ENCODE measurements at places on chromosomes 1 and 21.

DNA sequence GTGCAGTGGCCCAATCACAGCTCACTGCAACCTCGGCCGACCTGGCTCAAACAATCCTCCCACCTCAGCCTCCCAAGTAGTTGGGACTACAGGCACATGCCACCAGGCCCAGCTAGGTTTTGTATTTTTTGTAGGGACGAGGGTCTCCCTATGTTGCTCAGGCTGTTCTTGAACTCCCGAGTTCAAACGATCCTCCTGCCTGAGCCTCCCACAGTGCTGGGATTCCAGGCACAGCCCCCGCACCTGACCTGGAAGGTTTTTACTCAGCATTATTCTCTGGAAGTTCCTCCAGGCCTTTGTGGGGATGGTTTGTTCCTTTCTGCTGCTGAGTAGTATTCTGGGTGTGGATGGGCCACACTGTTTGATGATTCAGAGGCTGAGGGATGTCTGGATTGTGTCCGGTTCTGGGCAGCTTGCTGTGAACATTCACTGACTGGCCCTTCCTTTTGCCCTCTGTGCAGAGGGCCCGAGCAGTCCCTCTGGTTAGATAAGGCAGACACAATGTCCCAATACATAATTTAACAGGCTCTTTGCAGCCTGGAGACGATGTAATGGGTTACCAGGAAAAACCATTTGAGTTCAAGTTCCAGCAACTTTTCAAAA, 6.0 kb upstream of the TRAPPC10 start:
- DNase-seq: no peak

GRCh38 chr1:227356620-227357146, 38.4 kb upstream of the CDC42BPA start:
- no peak for DNase-seq

DNA sequence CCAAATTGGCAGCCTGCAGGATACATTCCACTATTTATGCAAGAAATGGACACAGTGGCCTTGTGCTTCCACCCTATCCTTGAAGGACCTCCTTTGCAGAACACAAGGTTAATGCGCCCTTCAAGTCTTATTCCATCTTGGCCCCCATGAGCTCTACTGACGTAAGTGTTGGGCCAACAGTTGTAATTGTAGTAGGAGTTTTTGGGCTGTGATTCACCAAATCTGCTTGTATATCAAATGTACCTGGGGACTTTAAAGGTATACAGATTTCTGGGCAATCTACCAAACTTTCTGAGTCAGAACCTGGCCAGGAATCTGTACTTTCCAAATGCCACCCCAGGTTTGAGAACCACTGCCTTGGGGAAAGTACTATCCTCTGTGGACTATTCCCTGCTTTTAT, 100.9 kb upstream of the MARK1 start:
- DNase-seq: no peak

DNA sequence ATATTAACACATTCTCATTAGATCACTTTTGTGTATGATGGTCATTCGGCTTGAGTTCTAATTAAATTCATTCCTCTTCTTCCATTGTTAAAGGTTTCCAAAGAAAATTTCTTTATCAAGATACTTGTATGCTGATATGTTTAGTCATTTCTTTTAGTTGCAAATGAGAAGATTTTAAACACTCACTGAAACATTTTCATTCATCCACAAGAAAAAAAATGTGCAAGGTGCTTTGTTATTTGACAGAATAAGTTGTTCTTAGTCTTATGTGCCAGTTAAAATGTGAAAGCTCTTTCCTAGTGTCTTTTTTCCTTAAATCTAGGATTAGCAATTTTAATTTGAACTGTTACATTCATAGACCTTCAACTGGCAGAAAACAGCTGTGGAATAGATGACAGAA, 727.0 kb upstream of the NEGR1 start:
- DNase-seq: no peak

DNA sequence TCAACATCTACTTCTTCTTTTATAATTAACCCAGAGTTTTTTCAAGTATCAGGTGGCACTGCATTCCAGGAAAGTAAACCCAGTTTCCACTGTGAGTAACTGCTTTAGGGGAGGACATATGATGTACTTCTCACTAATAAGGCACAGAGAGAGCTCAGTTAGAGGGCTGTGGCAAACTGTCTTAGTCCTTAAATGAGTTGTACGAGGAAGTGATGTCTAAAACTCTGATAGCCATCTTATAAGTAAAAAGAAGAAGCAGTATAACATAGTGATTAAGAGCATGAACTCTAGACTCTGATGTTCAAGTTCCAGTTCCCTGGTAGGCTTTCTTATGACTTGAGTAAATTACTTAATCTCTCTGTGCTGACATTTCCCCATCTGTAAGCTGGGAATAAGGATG, 58.7 kb upstream of the PTGS2 start:
- no peak for DNase-seq

GRCh38 chr1:156492591-156493080, 7.9 kb downstream of the MEF2D start:
- DNase-seq: peak; percentile 44

GRCh38 chr1:196877964-196878363, 9.9 kb upstream of the CFHR4 start:
- no peak for DNase-seq

- DNase-seq: peak; percentile 36
These were observed 156.7 kb downstream of the NR5A2 start for GRCh38 chr1:200184196-200184595.

DNA sequence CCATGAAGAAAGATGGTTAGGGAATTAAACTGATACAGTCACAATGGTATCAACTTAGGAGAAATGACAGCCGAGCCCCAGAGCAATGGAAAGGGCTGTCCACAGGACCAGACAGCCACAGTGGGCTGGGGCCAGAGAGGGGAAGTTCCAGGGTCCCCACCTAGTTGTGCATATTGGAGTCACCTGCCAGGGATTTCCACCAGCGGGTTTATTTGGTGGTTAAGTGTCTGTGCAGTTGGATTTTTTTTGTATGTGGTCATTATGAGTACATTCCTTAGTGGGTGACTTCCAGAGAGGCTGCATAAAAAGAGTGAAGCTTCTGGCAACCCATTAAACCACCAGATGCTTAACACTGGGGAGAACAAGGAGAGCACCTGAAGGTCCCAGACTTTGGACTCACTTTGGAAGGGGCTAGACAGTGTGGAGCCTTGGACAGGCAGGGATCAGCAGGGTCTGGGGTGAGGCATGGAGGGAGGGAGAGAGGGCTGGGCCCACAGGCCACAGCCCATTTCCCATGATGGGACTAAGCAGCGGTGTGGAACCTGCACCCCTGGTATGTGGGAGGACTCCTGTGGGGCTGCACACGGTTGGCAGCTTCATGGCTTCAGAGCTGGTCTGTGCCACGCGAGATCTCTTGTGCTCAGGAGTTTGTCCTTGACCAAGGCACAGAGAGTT, 7.8 kb upstream of the PTTG1IP start:
- no peak for DNase-seq

DNA sequence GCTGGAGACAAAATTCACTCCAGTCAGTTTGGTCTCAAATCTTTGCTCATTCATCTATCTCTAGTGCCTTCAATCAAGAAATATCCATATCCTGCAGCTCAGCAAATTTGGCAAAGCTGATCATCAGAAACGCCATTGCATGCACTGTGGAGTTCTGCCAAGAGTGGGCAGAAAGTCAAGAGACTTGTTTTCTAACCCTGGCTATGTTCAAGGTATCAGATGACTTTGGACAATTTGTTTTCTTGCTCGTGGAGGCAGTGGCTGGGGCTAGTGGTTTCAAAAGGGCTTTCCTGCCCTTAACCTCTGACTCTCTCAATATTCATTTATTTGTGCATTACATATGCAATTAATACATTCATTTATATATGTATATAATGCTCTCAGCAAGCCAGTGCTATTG, 12.8 kb upstream of the LRRC52 start:
- DNase-seq: no peak

- peak; percentile 49 for DNase-seq
These were observed at the start of gene TMEM51 for GRCh38 chr1:15153184-15153841. Gene TMEM51, plus strand, starts transcription at chr1:15153747. Its CDS starts 61,341 bp downstream, at chr1:15215088.

DNA sequence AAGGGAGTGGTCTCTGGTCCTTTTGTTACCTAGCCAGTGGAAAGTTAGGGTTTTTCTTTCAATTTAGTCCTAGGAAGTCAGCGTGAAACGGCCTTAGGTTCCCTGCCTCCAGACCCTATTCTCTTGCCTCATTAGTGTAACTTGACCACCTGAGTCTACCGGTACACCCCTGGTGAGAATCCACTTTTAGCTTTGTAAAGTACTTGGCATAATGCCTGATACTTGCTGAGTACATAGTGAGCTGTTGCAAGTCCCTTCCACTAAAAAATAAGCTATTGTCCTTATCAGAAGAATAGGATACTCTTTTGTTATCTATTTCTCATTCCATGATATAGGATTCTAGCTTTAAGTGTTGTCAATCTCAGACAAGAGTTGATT, 228.8 kb downstream of the ST6GALNAC3 start:
- no peak for DNase-seq

GRCh38 chr21:44353191-44353970, at the start of gene TRPM2:
Gene TRPM2, plus strand, starts transcription at chr21:44353621. Its CDS starts 80 bp downstream, at chr21:44353701.
- DNase-seq: no peak

GRCh38 chr1:27726173-27727044, 648 bp downstream of the FAM76A start:
- peak; percentile 19 for DNase-seq

- DNase-seq: no peak
These were observed 80.3 kb downstream of the SSBP3 start for GRCh38 chr1:54325703-54326461.

- DNase-seq: no peak
These were observed 28.6 kb downstream of the KAZN start for GRCh38 chr1:14626869-14627607.

GRCh38 chr1:6298940-6299465, 38.1 kb upstream of the GPR153 start:
- no peak for DNase-seq

DNA sequence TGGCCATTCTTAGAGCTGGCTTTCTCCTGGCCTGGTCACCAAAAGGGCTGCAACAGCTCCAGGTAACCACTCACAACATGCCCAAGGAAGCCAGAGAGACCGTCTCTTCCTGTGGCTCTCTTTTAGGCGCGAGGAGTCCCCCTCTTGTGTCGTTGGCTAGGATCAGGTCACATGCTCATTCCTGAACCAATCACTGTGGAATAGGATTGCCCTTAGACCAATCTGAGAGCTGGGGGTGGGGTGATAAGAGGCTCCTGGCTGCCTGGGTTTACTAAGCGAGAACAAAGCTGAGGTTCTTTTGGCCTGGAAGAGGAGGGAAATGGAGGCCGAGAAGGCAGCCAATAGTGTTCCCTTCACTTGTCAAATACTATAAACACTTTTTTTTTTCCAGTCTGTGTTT, 452.1 kb upstream of the PROX1 start:
- no peak for DNase-seq

DNA sequence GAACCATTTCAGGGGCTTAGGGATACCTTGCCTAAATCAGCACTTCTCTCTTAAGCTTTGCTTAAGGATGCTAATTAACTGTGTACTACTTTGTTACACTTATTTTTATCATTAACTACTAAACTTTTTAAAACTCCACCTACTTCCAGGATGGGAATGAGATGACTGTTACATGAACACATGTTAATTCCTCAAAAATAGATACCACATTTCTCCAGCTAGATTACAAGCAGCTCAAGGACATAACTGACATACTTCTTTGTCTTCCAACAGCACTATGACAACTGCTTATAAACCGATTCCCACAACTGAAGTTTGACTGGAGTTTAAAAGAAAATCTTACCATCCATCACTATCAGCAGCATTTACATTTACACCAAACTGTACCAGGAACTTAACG, 53.7 kb downstream of the TP53BP2 start:
- no peak for DNase-seq

DNA sequence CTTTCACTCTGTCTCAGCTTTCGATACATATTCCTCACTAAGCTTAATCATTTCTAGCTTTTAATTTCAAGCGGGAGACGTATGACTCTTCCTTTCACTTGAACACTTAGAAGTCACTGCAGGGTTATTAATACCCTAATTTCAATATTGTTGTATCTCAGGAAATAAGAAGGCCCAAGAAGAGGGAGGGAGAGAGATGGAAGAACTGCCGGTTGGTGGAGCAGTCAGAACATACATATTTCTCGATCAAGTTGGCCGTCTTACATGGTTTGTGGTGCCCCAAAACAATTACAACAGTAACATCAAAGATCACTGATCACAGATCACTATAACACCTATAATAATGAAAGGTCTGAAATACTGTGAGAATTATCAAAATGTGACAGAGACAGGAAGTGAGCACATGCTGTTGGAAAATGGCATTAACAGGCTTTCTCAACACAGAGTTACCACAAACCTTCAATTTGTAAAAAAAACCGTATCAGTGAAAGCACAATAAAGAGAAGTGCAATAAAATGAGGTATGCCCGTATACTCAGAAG, 145.4 kb upstream of the HP1BP3 start:
- DNase-seq: no peak

- no peak for DNase-seq
These were observed 11.7 kb downstream of the C1orf216 start for GRCh38 chr1:35706846-35707600.

DNA sequence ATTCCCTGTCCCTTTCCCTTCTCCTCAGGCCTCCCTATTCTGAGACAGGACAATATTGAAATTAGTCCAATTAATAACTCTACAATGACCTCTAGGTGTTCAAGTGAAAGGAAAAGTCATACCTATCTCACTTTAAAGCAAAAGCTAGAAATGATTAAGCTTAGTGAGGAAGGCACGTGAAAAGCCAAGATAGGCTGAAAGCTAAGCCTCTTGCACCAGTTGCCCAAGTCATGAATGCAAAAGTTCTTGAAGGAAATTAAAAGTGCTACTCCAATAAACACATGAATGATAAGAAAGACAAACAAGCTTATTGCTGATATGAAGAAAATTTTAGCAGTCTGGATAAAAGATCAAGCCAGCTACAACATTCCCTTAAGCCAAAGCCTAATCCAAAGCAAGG, 3.8 kb upstream of the MAP3K21 start:
- no peak for DNase-seq

GRCh38 chr21:43879348-43880110, 14.5 kb downstream of the AGPAT3 start:
- DNase-seq: no peak

DNA sequence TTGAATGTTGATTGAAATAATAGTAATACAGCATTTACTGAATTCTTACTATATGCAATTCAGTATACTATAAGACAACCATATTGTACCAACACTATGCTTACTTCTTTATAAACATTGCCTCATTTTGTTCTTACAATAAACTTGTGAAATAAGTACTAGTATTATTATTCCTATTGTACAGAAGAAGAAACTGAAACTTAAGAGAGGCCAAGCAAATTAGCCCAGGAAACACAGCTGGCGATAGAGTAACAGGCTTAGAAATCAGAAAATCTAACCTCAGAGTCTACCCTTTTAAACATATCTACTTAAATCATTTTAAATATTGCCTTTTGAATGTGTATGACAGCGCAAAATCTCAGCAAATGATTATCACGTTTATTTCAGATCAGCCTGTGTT, 41.7 kb downstream of the FASLG start:
- DNase-seq: no peak

DNA sequence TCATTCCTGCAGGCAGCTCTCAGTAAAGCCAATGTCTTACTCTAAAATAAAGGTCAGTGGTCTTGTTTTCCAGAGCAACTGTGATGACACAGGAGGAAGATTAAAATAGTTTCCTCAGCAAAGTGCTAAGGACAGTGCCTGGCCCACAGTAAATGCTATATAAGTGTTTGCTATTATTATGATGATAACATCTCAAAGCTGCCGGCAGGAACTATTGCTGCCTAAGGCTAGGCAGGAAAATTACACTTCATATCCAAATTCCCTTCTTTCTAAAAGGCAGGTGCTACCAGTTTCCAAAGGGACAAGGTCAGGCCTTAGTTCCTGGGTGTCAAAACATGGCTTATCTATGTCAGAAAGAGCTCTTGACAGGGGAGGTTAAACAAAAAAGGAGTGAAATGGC, 401.3 kb downstream of the HHAT start:
- DNase-seq: no peak

Measured in amygdala (tissue), 56 donors.